Activated naive CD4-positive, alpha-beta T cell treated with anti-CD3 and anti-CD28 coated beads for 36 hours (primary cell): ENCODE measurements at places on chromosomes 2 and 18. TPM values are rescaled to one million over a fixed set of nuclear protein-coding genes. Genes with fewer than 3 reads are reported as not detected.

DNA sequence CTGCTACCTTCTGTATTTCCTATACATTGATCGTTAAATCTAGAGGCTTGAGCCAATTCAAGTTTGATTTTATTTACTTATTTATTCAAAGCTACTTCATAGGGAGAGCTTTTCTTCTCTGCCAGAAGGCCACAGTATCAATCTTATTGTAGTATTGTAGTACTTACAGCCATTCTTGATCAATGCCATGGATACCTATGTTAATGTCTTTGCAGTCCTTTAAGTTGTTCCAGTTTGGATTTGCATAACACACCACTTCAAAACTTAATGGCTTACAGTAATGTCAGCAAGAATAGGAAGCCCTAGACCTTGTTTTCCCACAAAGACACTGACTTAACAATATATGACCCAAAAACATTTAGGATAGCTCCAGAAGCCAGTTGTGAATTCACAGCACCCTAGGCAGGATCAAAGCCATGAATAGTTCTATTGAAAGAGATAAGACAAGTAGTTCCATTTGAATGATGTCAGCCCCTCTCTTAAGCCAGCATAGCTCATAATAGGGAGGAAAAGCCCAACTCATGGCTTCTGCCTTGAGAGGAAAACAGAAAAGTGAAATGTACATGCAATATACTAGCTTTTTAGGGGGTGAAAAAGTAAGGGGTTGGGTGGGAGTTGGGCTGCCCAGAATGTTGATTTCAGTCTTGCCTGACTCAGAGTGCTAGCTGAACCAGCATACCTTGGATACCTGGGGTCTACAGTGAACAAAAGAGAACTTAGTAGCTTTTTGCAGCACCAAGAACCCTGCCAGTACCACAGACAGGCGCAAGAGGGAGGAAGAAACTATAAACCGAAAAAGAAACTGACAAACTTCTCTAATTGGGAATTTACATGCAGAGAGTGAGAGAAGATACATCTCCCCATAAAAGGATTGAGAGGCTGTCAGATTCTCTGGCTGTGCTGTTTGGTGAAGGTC lies 101.4 kb downstream of the CAMKMT start:
- no peak for DNase-seq
- no peak overlapping the region for H3K27ac ChIP-seq
- H3K36me3 ChIP-seq, result peaks cover 14% of the 10 kb centered on the region
- H3K4me1 ChIP-seq, result no peaks in the 10 kb centered on the region
- no peak overlapping the region for H3K4me3 ChIP-seq
- no peaks in the 10 kb centered on the region for H3K27me3 ChIP-seq

DNA sequence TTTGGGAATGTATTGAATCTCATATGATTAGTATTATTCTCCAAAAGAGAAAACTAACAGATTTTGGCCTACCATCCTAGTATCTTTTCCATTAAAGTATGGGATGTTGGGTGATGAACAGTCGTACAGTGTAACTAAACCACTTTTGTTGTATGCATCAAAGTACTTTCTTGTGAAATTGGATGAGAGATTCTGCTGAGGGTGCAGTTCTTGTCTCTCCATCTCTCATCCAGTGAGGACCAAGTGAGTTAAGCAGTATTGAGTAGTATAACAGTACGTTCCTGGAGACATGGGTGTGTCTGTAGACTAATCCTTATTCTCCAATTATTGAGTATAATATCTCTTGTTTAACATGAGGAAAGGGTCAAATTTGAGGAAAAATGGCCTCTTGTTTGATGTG lies 209.3 kb downstream of the NEDD4L start:
- no peak overlapping the region for H3K27ac ChIP-seq
- no peak for DNase-seq
- no peaks in the 10 kb centered on the region for H3K36me3 ChIP-seq

DNA sequence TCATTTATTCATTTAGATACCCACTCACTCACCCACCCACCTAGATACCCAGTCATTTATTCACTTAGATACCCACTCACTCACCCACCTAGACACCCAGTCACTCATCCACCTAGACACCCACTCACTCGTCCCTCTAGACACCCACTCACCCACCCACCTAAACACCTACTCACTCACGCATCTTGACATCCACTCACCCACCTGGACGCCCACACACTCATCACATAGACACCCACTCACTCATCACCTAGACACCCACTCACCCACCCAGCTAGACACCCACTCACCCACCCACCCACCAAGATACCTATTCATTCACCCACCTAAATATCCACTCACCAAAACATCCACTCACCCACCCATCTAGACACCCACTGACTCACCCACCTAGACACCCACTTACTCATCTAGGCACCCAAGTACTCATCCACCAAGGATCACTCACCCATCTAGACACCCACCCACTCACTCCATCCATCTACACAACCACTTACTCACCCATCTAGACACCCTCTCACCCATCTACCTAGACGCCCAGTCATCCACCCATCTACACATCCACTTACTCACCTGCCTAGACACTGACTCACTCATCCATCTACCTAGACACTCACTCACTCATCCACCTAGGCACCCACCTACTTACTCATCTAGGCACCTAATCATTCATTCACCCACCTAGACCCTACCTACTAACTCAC lies 723.7 kb upstream of the RAB6C start:
- H3K4me3 ChIP-seq, result no peak overlapping the region
- H3K36me3 ChIP-seq, result no peaks in the 10 kb centered on the region
- no peak overlapping the region for H3K27ac ChIP-seq
- H3K27me3 ChIP-seq, result no peaks in the 10 kb centered on the region

GRCh38 chr2:38635139-38635538 lies 30.8 kb upstream of the GALM start:
- no peak overlapping the region for H3K4me3 ChIP-seq
- DNase-seq, result no peak
- H3K27ac ChIP-seq, result no peak overlapping the region
- no peaks in the 10 kb centered on the region for H3K27me3 ChIP-seq
- no peaks in the 10 kb centered on the region for H3K36me3 ChIP-seq

- H3K4me3 ChIP-seq, result no peak overlapping the region
- DNase-seq, result peak; percentile 49
Measured at GRCh38 chr2:86482034-86482433, 40.9 kb downstream of the KDM3A start.

DNA sequence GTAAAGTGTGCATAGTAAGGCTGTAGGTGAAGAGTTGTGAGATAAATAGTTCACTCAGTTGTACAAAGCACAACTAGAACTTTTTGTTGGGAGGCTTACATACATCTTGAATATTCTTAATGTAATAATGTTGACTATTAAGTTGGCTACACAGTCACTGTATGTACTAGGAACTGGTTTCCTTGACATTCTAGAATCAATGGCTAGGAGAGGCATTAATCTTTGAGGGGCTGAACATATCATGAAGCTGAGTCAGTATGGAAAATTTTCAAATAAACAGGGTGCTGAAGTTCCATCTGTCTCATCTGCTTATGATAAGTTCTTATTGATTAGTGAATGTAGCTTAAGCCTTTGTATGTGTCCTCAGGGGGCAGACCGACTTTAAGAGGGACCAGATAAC lies 23.4 kb downstream of the METTL21A start:
- H3K36me3 ChIP-seq, result peaks cover 10% of the 10 kb centered on the region
- no peak overlapping the region for H3K4me3 ChIP-seq
- peaks cover 14% of the 10 kb centered on the region for H3K4me1 ChIP-seq
- H3K27ac ChIP-seq, result peak overlapping the region; percentile 57
- no peaks in the 10 kb centered on the region for H3K27me3 ChIP-seq

DNA sequence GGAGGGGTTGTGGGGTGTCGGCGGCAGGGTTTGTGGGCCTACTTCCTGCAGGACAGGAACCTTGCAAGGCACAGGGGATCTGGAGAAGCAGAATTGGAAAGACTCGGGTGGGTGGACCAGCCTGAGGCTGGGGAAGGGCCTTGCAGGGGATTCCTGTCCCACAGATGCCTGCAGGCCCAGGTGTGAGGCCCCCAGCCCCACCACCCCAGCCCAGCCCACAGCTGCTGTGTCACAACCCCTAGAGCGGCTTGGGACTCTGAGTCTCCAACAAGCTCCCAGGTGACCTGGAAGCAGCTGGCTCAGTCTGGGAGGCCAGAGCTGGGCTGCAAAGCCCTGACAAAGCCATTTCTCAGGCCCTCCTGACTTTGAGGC lies 93.1 kb downstream of the ZFP36L2 start:
- peaks cover 96% of the 10 kb centered on the region for H3K4me1 ChIP-seq
- no peak for DNase-seq
- H3K4me3 ChIP-seq, result no peak overlapping the region
- H3K27me3 ChIP-seq, result no peaks in the 10 kb centered on the region
- peak overlapping the region; percentile 81 for H3K27ac ChIP-seq
- H3K36me3 ChIP-seq, result no peaks in the 10 kb centered on the region

GRCh38 chr2:790081-790480 lies 112.9 kb upstream of the TMEM18 start:
- no peak overlapping the region for H3K4me3 ChIP-seq
- H3K4me1 ChIP-seq, result no peaks in the 10 kb centered on the region
- no peaks in the 10 kb centered on the region for H3K27me3 ChIP-seq
- H3K27ac ChIP-seq, result no peak overlapping the region
- H3K36me3 ChIP-seq, result no peaks in the 10 kb centered on the region

GRCh38 chr18:13460946-13461345 lies 242.4 kb downstream of the LDLRAD4 start:
- H3K4me3 ChIP-seq, result no peak overlapping the region
- DNase-seq, result no peak
- no peaks in the 10 kb centered on the region for H3K27me3 ChIP-seq
- peaks cover 59% of the 10 kb centered on the region for H3K4me1 ChIP-seq

DNA sequence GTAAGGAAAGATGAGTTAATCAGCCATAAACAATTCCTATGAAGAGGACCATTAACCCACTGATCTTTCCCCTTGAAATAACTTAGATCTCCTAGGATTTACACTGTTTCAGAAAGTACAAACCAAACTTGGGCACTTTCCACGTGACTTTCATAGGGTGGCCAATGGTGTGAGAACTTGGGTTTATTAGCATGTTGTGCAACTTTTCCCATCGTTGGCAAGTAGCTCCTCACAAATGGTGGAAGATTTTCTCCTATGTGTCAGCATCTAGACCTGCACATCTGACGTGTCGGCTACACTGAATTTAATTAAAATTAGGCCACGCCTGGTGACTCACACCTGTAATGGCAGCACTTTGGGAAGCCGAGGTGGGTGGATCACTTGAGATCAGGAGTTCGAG lies 116.3 kb downstream of the GALNT1 start:
- H3K4me3 ChIP-seq, result no peak overlapping the region
- no peak for DNase-seq
- H3K4me1 ChIP-seq, result no peaks in the 10 kb centered on the region
- no peaks in the 10 kb centered on the region for H3K27me3 ChIP-seq
- no peak overlapping the region for H3K27ac ChIP-seq

DNA sequence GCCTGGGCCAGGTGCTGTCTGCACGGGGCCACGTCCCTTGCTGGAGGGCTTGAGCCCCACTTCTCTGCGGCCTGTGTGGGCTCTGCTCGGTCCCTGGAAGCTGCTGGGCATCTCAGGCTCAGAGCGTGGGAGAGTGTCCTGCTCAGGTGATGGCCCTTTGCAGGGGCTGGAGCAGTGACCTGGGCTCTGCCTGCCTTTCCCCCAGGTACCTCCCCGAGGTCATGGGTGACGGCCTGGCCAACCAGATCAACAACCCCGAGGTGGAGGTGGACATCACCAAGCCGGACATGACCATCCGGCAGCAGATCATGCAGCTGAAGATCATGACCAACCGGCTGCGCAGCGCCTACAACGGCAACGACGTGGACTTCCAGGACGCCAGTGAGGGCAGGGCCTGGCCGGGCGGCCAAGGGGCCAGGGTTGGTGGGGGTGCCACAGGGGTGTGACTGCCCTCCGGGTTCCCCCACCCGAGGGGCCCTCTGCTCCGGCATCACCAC lies 29.9 kb downstream of the GPC1 start:
- no peaks in the 10 kb centered on the region for H3K36me3 ChIP-seq
- H3K27me3 ChIP-seq, result no peaks in the 10 kb centered on the region
- no peak overlapping the region for H3K27ac ChIP-seq
- no peak overlapping the region for H3K4me3 ChIP-seq

- no peak for DNase-seq
- H3K4me3 ChIP-seq, result no peak overlapping the region
- no peak overlapping the region for H3K27ac ChIP-seq
- no peaks in the 10 kb centered on the region for H3K36me3 ChIP-seq
- H3K4me1 ChIP-seq, result no peaks in the 10 kb centered on the region
Measured at GRCh38 chr2:57146951-57147350, 899.7 kb upstream of the VRK2 start.

DNA sequence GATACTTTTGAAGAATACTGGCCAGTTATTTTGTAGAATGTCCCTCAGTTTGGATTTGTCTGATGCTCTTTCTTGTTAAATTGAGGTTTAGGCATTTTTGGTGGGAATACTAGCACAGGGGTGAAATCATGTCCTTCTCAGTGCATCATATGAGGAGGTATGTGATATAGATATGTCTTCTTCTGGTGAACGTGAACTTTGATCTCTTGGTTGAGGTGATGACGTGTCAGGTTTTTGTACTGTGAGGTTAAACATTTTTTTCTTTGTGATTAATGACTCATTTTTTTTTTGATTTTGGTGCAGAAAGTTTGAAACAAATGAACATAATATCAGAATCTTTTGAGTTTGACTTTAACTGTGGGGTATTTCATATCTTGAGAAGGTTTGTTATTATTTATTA lies 11.0 kb downstream of the ZNF407 start:
- H3K27ac ChIP-seq, result no peak overlapping the region
- peaks cover 36% of the 10 kb centered on the region for H3K4me1 ChIP-seq
- DNase-seq, result no peak
- H3K36me3 ChIP-seq, result no peaks in the 10 kb centered on the region
- no peaks in the 10 kb centered on the region for H3K27me3 ChIP-seq

DNA sequence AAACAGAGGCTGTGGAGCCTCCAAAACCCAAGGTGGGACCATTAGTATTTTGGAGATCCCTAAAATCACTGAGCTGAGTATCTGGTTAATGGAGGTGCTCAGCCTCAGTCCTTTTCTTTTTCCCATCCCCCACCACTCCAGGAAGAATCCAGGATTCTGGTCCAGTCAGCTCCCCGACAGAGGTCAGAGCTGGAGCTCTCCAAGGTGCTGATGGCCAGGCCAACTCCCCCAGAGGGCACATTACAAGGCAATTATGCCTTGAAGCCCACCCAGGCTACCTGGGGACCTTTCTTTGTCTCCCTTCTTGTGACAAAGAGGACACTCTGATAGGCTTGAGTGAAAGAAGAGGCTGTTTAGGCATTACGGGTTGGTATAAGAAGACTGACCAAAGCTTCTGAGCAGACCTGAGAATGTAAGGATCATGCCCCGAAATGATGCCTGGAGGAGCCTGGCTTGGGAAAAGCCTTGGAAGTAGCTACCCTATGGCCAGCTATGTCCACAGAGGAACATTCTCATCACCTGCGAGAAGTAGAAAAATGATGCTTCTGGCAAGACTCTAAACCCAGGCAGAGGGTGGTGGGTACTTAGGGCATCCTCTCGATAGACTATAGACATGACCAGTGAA lies 102.5 kb upstream of the LDAH start:
- no peaks in the 10 kb centered on the region for H3K36me3 ChIP-seq
- DNase-seq, result peak; percentile 13
- H3K4me1 ChIP-seq, result no peaks in the 10 kb centered on the region

The NXPH2 gene
- not detected for total RNA-seq

The SPP2 gene
- not detected for total RNA-seq

The GCKR gene
- total RNA-seq, result not detected

The KCNIP3 gene
- not detected for total RNA-seq

The VWA3B gene
- not detected for total RNA-seq

The PER2 gene
- 7.8 TPM for total RNA-seq

The FER1L5 gene
- total RNA-seq, result not detected
